Peyer's patch (tissue), 4 donors: ENCODE measurements at places on chromosomes 13 and 19.
A peak's percentile ranks its signal among the peaks of the same experiment; 100 is the strongest.

- H3K27ac ChIP-seq = peak overlapping the region; percentile 79
- no peaks in the 10 kb centered on the region for H3K36me3 ChIP-seq
- H3K27me3 ChIP-seq = no peaks in the 10 kb centered on the region
- no peak overlapping the region for H3K4me3 ChIP-seq
- no peak for DNase-seq
- H3K4me1 ChIP-seq = peaks cover 11% of the 10 kb centered on the region
Measured at GRCh38 chr19:38702278-38702677, 42.0 kb downstream of the CAPN12 start.

DNA sequence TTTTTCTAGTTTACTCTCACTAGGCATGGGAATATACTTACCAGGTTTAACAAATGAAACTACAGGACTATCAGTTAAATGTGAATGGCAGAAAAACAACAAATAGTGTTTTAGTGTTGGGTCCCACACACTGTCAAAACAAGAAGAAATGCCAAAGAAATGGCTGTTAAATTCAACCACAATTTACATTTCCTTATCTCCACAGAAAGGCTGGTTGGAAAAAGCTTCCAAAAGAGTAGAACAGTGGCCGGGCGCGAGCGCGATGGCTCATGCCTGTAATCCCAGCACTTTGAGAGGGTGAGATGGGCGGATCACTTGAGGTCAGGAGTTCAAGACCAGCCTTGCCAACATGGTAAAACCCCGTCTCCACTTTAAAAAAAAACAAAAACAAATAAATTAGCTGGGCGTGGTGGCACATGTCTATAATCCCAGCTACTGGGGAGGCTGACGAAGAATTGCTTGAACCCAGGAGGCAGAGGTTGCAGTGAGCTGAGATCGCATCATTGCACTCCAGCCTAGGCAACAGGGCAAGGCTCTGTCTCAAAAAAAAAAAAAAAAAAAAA is 66.5 kb downstream of the SERP2 start:
- H3K4me3 ChIP-seq = no peak overlapping the region
- no peaks in the 10 kb centered on the region for H3K4me1 ChIP-seq
- H3K27ac ChIP-seq = no peak overlapping the region
- DNase-seq = no peak
- H3K27me3 ChIP-seq = no peaks in the 10 kb centered on the region
- no peaks in the 10 kb centered on the region for H3K36me3 ChIP-seq

DNA sequence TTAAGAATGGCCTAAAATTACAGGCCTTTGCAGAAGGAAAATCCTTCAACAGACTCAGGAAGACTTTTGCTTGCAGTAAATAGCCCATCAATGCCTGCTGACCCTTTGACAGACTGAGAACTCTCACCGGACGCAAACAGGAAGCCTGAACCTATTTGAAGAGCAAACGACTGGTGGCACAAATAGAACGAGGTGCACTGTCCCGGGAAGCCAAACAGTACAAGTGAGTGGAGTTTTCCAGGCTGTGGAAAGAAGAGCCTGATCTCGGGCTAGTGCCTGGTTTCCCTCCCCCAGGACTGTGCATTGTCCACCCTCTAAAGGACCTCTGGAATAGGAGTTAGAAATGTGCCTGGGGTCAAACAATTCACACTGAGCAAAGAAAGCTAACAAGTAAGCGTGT is 165.5 kb downstream of the FGF14 start:
- no peaks in the 10 kb centered on the region for H3K36me3 ChIP-seq
- DNase-seq = no peak
- H3K4me1 ChIP-seq = no peaks in the 10 kb centered on the region
- no peak overlapping the region for H3K4me3 ChIP-seq
- no peak overlapping the region for H3K27ac ChIP-seq
- no peaks in the 10 kb centered on the region for H3K27me3 ChIP-seq

DNA sequence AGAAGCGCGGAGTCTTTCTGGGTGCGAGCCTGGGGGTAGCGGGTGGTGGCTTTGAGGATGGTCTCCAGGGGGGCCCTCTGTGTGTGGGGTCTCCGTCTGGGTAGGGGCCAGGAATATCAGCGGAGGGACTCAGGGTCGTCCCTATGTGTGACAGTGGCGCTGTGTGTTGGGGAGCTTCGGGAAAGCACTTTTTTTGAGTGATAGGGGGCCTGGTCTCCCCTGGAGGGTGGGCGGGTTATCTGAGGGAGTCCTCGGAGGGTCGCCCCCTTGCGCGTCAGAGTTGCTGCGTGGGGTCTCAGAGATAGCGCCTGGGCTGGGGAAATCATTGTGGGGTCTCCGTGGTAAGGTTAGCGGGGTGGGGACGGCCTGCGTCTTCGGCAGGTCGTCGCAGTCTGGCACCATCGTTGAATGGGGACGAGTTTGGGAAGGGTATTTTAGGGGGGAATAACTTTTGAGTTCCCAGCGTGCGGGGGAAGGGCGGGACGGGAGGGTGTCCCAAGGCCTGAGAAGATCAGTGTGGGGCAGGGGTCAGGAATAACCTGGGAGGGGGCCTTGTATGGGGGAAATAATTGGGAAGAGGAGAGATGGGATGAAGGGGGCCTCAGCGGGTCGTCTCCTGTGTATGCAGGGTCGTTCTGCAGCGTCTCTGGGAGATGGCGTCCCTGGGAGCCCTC is 857 bp downstream of the IER2 start:
- no peaks in the 10 kb centered on the region for H3K27me3 ChIP-seq
- H3K4me1 ChIP-seq = peaks cover 4% of the 10 kb centered on the region
- peak; percentile 60 for DNase-seq
- peak overlapping the region; percentile 72 for H3K4me3 ChIP-seq
- peak overlapping the region; percentile 98 for H3K27ac ChIP-seq

DNA sequence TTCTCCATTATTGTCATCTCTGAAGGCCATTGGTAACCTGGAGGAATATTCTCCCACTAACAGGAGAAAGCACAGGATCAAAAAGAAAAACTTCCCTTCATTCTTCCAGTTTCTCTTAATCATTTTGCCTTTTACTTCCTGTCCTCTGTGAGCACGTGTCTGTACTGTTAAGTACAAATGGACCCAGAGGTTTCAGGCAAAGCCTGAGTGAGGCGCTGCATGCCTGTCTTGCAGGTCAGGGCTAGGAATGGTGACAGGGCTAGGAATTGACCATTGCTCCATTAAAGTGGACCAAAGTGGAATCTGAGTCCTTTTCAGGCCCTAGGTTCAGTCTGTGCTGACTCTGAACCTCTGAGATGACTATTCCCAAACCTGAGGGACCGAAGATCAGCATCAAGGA is 326.7 kb downstream of the SHISA2 start:
- no peak overlapping the region for H3K4me3 ChIP-seq
- H3K36me3 ChIP-seq = no peaks in the 10 kb centered on the region
- H3K27ac ChIP-seq = no peak overlapping the region
- no peaks in the 10 kb centered on the region for H3K4me1 ChIP-seq

- peaks cover 4% of the 10 kb centered on the region for H3K27me3 ChIP-seq
- no peak overlapping the region for H3K4me3 ChIP-seq
- no peaks in the 10 kb centered on the region for H3K36me3 ChIP-seq
- H3K27ac ChIP-seq = no peak overlapping the region
- no peaks in the 10 kb centered on the region for H3K4me1 ChIP-seq
Measured at GRCh38 chr13:110817143-110817542, 97.7 kb downstream of the ANKRD10 start.

DNA sequence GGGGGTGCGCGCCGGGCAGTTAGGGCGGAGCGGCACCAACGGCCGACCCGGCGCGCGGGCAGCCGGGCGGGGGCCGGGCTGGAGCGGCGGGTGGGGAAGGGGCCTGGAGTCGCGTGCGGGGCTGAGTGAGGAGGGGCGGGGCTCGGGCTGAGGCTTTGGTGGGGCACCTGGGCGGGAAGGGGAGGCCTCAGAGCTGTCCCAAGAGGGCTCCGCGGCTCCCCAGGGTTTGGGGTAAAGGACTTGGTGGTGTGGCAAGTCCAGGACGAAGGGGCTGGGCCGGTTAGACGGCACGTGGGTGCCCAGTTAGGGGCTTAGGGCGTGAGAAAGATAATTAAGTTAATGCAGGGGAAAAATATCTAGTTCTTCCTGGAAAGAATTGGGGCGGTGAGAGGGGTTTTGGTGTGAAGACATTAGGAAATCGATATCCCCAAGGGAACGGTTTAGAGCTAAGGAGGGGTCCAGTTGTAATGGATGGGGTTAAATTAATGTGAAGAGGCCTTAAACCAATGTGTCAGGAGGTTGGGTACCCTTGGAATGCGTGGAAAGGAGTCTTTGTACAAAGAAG is 496 bp downstream of the ZNF574 start:
- peak overlapping the region; percentile 89 for H3K4me3 ChIP-seq
- peak; percentile 70 for DNase-seq
- H3K36me3 ChIP-seq = no peaks in the 10 kb centered on the region
- no peaks in the 10 kb centered on the region for H3K4me1 ChIP-seq

GRCh38 chr19:50362656-50363424 is 2.6 kb downstream of the NAPSA start:
- no peak overlapping the region for H3K27ac ChIP-seq
- no peaks in the 10 kb centered on the region for H3K36me3 ChIP-seq
- no peaks in the 10 kb centered on the region for H3K27me3 ChIP-seq
- H3K4me3 ChIP-seq = no peak overlapping the region
- peaks cover 7% of the 10 kb centered on the region for H3K4me1 ChIP-seq

- no peak for DNase-seq
- H3K4me1 ChIP-seq = no peaks in the 10 kb centered on the region
Measured at GRCh38 chr19:10420444-10421239, at the start of gene PDE4A. Gene PDE4A, plus strand, starts transcription at chr19:10420538. Its CDS starts 227 bp downstream, at chr19:10420765.

GRCh38 chr13:42747399-42747873 is 33.9 kb upstream of the FAM216B start:
- no peaks in the 10 kb centered on the region for H3K27me3 ChIP-seq
- H3K36me3 ChIP-seq = no peaks in the 10 kb centered on the region
- no peak for DNase-seq
- no peaks in the 10 kb centered on the region for H3K4me1 ChIP-seq

- no peak overlapping the region for H3K27ac ChIP-seq
- H3K4me3 ChIP-seq = no peak overlapping the region
- no peaks in the 10 kb centered on the region for H3K4me1 ChIP-seq
- no peak for DNase-seq
- no peaks in the 10 kb centered on the region for H3K27me3 ChIP-seq
- H3K36me3 ChIP-seq = no peaks in the 10 kb centered on the region
Measured at GRCh38 chr13:79935121-79935520, 405.8 kb downstream of the SPRY2 start.

GRCh38 chr13:113805431-113806103 is 46.5 kb downstream of the TMEM255B start:
- no peak overlapping the region for H3K4me3 ChIP-seq
- no peaks in the 10 kb centered on the region for H3K36me3 ChIP-seq
- no peak overlapping the region for H3K27ac ChIP-seq
- DNase-seq = no peak

DNA sequence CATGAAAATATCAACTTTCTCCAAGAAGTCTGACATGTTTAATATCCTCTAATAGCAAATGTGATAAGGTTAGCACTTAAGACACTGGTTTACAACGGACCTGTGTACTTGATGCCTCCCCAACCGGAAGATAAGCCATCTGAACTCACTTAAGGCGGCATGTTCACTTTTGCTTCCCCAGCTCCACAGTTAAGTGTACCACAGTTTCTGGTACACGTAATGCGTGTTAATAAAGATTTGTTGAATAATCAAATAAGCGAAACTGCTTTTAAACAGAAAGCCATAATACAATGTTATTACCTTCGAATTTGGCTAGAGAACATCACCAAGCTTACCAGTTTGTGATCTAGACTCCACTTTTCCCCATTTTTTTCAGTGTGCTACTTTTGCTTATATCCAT is 1.4 kb upstream of the PAN3 start:
- no peak overlapping the region for H3K4me3 ChIP-seq
- H3K27me3 ChIP-seq = no peaks in the 10 kb centered on the region
- H3K36me3 ChIP-seq = no peaks in the 10 kb centered on the region
- peaks cover 13% of the 10 kb centered on the region for H3K4me1 ChIP-seq
- H3K27ac ChIP-seq = peak overlapping the region; percentile 100
- DNase-seq = no peak

DNA sequence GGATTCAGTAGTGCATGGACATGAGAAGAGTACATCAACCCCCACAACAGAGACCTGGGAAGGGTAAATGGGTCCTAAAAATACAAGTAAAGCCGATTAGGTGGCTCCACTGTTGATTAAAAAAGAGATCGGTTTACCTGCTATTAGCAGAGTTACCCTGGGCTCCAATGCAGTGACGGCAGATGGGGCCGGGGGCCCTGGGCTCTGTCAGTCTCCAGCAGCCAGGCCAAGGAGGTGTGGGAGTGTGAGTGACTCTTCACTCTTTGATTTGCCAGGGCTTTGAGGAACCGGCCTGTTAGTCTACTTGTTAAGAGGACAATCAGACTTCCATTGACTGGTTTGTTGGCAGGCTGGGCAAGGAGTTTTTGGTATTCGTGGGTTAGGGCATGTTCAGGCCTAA is 1368.7 kb downstream of the UQCRFS1 start:
- H3K27me3 ChIP-seq = no peaks in the 10 kb centered on the region
- H3K4me3 ChIP-seq = no peak overlapping the region
- H3K4me1 ChIP-seq = no peaks in the 10 kb centered on the region
- no peaks in the 10 kb centered on the region for H3K36me3 ChIP-seq
- no peak for DNase-seq
- no peak overlapping the region for H3K27ac ChIP-seq

DNA sequence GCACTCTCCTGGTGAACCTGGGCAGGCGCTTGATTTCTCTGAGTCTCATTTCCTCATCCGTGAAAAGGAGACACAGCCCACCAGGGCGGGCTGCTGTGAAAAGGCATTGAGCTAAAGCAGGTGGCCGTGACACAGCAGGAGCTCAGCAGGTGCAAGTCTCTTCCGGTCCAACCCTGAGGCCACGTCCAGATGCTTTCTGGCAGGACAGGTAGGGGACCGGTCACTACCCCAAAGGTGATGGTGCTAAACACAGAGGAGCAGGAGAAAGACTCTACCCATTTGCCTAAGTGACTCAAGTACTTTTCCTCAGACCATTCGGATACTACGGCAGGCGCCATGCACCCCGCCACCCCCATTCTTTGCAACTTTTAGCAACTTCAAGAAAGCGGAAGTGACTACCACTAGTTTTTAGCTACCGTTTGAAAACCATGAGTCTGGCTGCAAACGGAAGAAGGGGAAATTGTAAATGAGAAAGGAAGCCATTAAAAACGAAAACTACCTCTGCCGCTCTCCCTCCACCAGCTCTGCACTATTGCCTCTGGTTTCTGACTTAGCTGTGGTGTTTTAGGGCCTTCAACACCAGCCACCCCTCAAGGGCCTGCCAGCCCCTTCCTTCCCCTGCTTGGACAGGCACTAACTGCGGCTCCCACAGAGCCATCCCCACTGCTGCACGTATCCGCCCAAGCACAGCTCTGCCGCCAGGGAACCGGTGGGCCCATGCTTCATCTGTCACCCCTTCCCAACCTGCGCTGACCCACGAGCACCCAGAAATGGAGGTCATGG is 4.8 kb downstream of the PPP6R1 start:
- H3K36me3 ChIP-seq = peaks cover 15% of the 10 kb centered on the region
- no peaks in the 10 kb centered on the region for H3K27me3 ChIP-seq
- peak; percentile 90 for DNase-seq
- H3K27ac ChIP-seq = peak overlapping the region; percentile 72
